HuH-7.5 (cell line): ENCODE measurements at places on chromosomes 7 and 10.

- DNase-seq, result peak; percentile 81
These were observed 152.5 kb upstream of the TNS3 start for GRCh38 chr7:47734287-47734948.

DNA sequence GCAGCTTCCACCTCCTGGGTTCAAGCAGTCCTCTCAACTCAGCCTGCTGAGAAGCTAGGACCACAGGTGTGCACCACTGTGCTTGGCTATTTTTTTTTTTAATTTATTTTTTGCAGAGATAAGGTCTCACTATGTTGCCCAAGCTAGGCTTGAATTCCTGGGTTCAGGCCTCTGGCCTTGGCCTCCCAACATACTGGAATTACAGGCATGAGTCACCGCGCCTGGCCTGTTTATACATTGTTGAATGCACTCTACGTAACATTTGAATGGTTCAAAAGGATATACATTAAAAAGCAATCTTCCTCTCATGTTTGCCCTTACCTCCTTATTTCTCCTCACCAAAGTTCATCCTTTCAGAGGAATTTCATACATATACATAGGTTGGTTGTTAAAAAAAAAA lies 7.2 kb upstream of the SNX10 start:
- DNase-seq, result no peak

DNA sequence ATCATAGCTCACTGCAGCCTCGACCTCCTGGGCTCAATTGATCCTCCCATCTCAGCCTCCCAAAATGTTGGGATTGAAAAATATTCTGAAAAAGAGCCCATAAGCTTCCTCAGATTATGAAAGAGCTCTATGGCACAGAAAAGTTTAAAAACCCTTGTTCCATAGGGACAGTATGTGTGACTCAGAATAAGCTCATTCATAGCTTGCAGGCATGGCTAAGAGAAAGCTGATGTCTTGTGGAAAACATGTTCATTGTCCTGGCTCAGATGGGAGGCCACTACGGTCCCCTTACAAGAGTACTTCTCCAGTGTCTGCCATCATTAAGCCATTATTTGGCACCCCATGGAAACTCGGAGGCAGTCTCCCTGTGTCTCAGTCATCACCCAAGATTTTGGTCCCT lies 64.0 kb downstream of the CCDC3 start:
- no peak for DNase-seq

DNA sequence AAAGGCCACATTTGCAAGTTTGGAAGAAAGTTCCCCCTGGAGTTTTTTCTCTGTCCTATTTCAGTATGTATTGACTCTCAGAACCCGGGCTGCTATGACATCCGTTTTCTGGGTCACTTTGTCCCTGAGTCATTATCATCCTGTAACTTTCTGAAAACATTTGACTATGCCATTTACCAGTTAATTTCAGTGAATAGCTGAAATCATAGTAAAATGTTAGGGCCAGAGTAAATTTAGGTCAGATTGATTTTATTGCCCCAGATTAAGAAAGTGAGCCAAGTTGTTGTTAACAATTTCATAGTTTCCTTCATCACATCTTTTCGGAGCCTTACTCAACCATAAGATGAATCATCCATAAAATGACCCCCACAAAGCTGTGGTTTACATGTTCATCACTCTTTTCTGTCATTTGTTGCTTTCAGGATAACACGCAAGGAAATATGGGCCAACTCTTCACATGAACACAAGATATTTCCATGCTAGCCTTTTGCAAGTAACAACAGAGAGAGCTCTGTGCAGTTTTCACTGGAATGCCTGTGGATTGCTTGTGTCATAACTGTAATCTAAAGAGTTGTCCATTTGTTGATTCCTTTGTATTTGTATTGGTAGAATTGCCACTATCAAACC lies 3.9 kb upstream of the MACC1 start:
- no peak for DNase-seq

- no peak for DNase-seq
These were observed 314.0 kb downstream of the BICC1 start for GRCh38 chr10:58826694-58827093.

GRCh38 chr7:129091484-129092002 lies 36.6 kb upstream of the TNPO3 start:
- DNase-seq, result peak; percentile 53

DNA sequence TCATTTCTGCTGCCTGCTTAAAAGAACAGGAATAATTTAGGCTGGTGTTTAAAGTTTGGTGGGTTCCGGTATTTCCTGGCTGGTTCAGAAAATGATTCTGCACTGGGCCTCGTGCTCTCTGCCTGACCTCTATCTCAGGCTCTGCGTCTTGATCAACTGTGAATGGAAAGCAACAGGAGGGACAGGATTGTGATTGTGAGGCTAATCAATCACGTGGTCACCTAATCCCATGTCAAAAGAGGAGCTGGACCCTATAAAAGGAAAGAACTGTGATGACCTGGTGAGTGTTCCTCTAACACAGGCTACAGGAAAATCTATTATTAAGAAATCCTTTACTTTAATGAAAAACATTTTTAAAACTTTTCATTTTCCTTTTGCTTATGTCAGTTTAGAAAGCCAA lies at the start of gene DHX32:
DHX32 (minus strand) TSS at position 101 of the 400 bp plus-strand sequence. CDS start 468 bp downstream, outside the sequence.
- no peak for DNase-seq

DNA sequence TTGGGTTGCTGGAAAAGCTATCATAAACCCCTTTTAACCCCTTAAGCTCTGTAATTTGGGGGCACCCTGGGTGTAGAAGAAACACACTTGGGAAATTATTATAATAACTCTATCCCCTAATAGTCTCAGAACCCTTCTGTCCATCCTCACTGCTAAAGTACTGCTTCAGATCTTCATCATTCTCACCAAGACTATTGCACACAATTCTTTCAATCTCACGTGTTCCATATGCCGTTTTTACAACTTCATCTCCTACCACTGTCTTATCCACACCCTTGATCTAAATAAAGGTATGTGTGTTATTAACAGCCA lies 15.8 kb downstream of the ANKRD22 start:
- no peak for DNase-seq

GRCh38 chr7:2860627-2861133 lies 16.6 kb upstream of the GNA12 start:
- no peak for DNase-seq

DNA sequence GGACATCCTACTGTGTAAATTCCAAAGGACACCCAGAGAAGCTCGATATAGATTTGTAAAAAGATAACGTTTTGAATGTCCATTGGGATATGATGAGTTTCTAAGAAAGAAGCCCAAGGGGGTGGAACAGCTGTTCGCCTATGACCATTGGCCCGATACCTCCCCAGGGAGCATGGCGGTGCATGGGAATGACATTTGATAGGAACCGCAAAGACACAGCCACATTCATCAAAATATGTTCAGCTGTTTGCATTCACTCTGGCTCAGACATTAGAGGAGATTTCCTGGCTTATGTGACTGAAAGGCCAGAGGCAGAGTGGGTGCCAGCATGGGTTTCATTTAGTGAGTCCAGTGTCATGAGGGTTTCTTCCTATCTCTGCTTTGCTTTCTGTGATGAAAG lies 56.0 kb upstream of the BAIAP2L1 start:
- DNase-seq, result no peak

DNA sequence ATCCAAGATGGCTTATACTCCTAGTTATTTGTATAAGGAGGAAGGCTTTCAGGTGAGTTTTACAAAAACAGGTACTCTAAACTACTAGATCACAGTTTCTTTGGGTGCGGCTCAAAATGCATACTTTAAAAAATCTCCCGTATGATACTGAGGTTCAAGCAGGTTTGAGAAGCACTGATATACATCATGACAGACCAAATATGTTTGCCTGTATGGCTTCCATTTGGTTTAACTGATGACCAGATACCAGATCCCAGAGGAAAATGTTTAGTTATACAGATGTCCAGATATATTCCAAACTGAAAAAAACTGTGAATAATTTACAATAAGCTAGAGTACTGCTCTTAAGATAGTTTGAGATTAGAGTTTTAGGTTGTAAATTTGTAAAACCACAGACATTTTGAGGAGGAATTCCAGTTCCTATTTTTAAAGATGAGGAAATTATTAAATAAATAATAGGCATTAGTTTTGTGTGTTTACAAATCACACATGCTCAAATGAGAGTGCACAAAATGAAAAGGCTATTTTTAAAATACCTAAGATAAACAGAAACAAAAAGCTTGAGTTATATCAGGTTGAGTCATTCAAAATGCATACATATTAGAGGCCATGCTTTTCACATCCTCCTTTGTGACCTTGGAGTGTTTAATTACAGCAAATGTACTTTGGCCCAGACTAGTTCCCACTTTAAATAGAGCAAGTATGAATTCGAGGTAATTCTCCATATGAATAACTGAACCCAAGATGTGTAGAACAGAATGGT lies 60.5 kb downstream of the SEMA3C start:
- no peak for DNase-seq
